ENCODE measurements at places on chromosomes 6 and 20.
A peak's percentile ranks its signal among the peaks of the same experiment; 100 is the strongest.

- no peak for DNase-seq
Measured at GRCh38 chr6:48110436-48111142, 408 bp downstream of the PTCHD4 start.

- DNase-seq: no peak
Measured at GRCh38 chr20:22496817-22497216, 87.6 kb downstream of the FOXA2 start.

- DNase-seq: no peak
Measured at GRCh38 chr20:57266291-57267157, at the start of gene BMP7. Gene BMP7 (minus strand): TSS chr20:57266641. CDS start chr20:57266122, 519 bp downstream.

DNA sequence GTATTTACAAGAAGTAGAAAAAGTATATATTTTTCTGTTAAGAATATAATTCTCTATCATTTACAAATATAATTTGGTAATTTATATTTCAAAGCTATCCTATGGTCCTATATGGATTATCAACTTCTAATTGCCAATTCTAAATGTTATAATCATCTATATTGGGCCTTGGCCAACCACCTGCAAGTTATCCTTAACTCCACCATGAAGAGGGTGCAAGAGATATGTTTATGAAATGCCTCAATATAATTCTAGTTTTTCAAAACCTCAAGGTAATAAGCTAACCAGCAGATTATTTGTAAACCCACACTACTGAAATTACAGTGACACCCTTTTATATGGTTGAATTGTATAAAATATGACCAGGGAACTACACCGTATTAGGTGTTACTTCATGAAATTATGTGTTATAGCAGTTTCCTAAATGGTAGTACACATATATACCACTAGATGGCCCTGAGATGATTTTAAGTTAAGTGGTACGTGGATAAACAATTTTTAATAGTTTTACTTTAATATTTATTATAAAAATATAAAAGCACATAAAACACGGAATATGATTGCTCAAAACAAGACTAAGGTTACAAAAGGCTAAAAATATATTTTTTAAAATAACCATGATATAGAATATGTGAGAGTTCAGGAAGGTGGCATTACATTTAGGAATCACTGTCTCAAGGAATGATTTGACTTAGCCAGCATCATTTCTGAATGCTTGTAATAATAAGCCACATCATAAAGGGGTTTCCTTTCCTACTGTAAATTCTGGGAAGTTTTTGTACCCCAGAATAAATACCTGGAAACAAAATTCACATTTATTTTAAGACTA is 9.8 kb upstream of the PNISR start:
- DNase-seq: no peak

DNA sequence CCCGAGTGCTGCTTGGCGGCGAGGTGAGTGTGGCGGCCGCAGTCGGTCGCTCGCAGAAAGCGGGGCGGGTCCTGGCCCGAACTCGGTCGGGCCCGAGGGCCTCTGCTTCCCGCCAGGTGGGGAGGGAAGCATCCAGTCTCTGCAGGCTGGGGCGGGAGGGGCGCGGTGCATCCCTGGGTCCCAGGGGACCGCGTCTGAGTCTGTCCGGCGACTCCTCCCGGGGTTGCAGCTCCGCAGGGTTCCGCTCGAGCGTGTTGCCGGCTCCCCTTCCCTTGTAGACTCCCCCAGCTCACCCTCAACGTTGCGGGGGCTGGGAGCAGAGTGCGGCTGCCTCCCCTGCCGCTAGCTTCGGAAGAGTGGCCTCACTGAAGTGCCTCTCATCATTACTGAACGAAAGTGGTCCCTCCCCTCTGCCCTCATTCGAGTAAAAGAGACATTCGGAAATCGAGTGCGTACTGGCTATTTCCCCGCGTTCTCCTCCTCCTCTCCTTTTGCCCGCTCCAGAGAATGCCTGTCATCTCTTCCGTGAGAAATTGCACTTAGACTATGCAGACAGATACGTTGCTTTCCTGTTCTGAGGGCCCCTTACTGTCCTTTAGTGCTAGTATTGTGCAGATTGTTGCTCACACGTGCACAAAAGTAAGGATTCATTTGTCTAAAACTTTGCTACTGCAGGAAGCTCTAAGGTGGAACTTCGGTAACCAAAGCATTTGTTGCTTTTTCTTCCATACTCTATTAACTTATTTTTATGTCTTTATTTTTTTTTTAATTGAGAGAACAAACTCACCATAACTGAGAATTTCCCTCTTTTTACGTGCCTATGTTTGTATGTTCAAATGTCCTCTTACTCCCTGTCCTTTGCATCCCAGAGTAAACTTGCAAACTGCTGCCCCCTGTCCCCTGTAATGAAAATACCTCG is 751 bp downstream of the MAP3K4 start:
- peak; percentile 71 for DNase-seq

All from H1 (cell line).